ENCODE measurements at places on chromosomes 6 and 20. TPM values are rescaled to one million over a fixed set of nuclear protein-coding genes. Genes with fewer than 3 reads are reported as not detected.
A peak's percentile ranks its signal among the peaks of the same experiment; 100 is the strongest.

GRCh38 chr20:49171909-49172308 lies 16.2 kb downstream of the STAU1 start:
- peaks cover 10% of the 10 kb centered on the region for H3K36me3 ChIP-seq
- H3K4me3 ChIP-seq, result no peak overlapping the region
- no peak for DNase-seq
- H3K27me3 ChIP-seq, result no peaks in the 10 kb centered on the region

DNA sequence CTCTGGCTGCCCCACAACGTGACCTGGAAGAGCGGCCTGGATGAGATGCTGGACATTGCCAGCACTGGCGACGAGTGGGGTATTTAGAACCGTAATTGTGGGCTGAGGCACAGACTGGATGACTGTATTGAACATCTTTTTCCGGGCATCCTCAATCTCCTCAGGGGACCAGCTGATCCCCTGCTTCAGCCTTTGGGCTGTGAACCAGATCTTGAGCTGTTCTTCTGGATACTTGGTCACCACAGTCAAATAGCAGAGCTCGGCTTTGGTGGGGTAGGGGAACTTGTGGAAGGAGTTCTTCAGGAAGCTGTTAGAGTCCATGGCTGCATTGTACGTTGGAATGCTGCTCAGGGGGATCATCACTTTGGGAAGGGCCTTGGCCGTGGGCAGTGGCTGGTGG lies 66.3 kb downstream of the PLCG1 start:
- H3K36me3 ChIP-seq, result peaks cover 22% of the 10 kb centered on the region
- H3K27ac ChIP-seq, result no peak overlapping the region
- H3K27me3 ChIP-seq, result no peaks in the 10 kb centered on the region
- H3K4me1 ChIP-seq, result no peaks in the 10 kb centered on the region
- DNase-seq, result no peak

- H3K27ac ChIP-seq, result no peak overlapping the region
- no peaks in the 10 kb centered on the region for H3K36me3 ChIP-seq
- no peaks in the 10 kb centered on the region for H3K27me3 ChIP-seq
- no peak for DNase-seq
These were observed 825.5 kb upstream of the MANEA start for GRCh38 chr6:94751641-94752329.

DNA sequence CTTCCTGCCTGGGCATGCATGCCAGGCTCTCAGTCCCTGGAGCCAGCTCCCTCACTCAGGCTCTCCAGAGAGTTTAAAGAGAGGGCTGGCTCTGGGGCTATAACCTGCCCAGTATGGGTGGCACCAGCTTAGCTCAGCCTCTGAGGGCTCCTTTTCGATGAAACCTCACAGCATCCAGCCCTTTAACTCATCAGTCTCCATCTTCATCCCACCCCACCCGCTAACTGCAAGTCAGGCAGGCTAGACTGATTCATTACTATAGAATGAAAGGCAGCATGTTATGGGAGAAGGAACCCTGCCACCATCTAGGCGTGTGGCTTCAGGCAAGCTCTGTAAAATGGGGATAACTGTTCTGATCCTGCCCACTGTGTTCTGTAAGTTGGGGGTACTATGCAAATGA lies 53.5 kb downstream of the RAB44 start:
- DNase-seq, result no peak
- H3K27ac ChIP-seq, result no peak overlapping the region
- no peaks in the 10 kb centered on the region for H3K27me3 ChIP-seq

- no peak for DNase-seq
- H3K27ac ChIP-seq, result no peak overlapping the region
- H3K36me3 ChIP-seq, result no peaks in the 10 kb centered on the region
- no peaks in the 10 kb centered on the region for H3K27me3 ChIP-seq
These were observed 85.3 kb downstream of the NKAIN2 start for GRCh38 chr6:123888771-123889513.

DNA sequence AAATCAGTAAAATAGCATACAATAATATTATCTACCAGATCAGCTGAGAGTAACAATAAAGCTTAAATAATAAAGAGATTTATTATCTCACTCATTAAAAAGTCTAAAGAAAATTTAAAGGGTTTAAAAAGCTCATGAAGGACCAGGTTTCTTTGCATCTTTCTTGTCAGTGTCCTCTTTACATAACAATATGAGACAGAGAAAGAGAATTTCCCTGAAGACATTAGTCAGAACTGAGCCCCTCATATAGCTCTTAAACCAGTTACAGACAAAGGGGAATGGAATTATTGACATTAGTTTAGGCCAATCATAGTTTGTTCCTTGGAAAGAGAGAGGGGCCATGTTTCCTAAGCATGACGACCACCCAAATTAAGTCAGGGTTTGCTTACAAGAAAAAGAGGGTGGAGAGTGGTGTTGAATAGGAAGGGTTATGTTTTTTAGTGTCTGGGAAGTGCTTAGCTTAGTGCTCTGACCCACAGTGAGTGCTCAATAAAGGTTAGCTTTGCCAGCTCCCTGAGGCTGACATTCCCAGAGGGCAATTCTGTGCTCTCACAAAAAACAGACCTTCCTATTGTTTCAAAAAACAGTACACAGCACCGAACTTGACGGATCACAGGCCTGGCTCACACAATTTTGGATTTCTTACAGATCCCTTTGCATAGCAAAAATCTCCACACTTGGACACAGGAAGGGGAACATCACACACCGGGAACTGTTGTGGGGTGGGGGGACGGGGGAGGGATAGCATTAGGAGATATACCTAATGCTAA lies 3.6 kb upstream of the PLCB1 start:
- no peaks in the 10 kb centered on the region for H3K27me3 ChIP-seq
- no peak overlapping the region for H3K27ac ChIP-seq
- no peak for DNase-seq

DNA sequence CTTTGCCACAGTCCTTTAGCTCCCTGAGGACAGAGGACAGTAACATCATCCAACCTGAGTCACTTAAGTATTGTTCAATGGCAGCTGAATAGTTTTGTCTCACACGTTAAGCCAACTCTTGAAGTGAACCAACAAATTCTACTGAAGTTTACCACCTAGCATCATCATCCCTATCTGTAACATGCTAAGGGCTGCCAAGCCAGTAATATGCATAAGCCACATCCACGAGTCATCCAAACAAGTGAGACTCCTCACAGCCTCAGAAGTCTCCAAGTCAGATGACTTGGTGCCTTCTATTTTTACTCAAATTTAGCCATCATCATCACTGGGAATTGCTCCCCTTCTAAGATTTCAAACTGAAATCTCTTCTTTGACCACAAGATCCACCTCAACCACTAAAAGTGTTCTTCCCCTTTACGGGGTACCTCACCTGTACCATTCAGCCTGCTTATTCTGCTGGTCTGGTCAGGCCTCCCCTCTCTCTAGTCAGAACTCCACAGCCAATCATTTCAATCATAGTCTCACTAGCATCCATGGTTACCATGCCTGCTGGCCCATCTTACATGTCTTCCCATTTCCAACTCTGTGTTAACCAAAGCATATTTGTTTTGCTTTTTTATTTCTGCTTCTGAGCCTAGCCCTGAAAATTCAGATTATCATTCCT lies 73.7 kb downstream of the DTNBP1 start:
- no peaks in the 10 kb centered on the region for H3K4me1 ChIP-seq
- no peak for DNase-seq
- no peaks in the 10 kb centered on the region for H3K27me3 ChIP-seq
- no peak overlapping the region for H3K4me3 ChIP-seq
- H3K36me3 ChIP-seq, result no peaks in the 10 kb centered on the region
- no peak overlapping the region for H3K27ac ChIP-seq

DNA sequence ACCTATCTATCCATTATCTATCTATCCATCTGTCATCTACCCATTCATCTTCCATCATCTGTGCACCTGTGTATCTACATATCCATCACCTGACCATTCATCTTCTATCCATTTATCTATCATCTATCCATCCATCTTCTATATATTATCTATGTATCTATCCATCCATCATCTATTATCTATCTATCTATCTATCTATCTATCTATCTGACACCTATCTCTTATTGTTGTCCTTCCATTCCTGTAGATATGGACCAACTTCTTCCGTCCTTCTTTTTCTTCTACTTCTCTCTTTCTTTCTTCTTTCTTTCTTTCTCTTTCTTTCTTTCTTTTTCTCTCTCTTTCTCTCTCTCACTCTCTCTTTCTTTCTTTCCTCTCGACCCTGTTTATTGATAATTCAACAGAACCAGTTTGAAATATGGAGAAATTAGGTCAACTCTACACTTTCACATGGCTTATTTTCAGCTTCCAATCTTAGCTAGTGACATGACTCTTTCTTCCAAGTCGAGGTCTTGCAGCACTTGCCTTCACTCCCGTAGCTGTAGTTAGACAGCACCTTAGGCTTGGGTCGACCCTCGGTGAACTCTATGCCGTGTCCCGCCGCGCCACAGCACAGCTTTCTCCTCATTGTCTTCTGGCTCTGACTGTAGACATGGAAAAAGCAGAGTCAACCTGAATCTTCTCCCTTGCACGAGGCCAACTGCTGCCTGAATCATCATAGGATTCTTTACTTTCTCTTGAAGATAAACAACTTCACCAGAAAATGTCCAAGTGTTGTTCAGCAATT lies 110.4 kb upstream of the EXOC2 start:
- H3K27ac ChIP-seq, result no peak overlapping the region
- H3K27me3 ChIP-seq, result peaks cover 40% of the 10 kb centered on the region
- no peak overlapping the region for H3K4me3 ChIP-seq
- H3K36me3 ChIP-seq, result no peaks in the 10 kb centered on the region
- no peak for DNase-seq

- H3K4me3 ChIP-seq, result no peak overlapping the region
- peaks cover 14% of the 10 kb centered on the region for H3K27me3 ChIP-seq
- H3K27ac ChIP-seq, result no peak overlapping the region
- DNase-seq, result no peak
- H3K4me1 ChIP-seq, result no peaks in the 10 kb centered on the region
- H3K36me3 ChIP-seq, result no peaks in the 10 kb centered on the region
These were observed 22.5 kb upstream of the TAGAP start for GRCh38 chr6:159067334-159067733.

DNA sequence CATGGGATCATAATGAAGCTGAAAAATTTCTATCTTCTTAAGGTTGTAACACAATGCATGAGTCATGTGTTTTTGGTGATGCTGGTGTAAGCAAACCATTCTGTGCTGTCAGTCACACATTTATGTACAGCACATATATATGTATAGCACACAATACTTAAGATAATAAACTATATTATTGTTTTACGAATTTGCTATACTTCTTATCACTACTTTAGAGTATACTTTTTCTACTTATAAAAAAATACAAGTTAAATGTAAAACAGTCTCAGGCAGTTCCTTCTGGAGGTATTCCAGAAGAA lies 920.1 kb upstream of the FLRT3 start:
- H3K27ac ChIP-seq, result no peak overlapping the region
- H3K36me3 ChIP-seq, result no peaks in the 10 kb centered on the region
- no peaks in the 10 kb centered on the region for H3K27me3 ChIP-seq
- no peak for DNase-seq
- no peaks in the 10 kb centered on the region for H3K4me1 ChIP-seq

DNA sequence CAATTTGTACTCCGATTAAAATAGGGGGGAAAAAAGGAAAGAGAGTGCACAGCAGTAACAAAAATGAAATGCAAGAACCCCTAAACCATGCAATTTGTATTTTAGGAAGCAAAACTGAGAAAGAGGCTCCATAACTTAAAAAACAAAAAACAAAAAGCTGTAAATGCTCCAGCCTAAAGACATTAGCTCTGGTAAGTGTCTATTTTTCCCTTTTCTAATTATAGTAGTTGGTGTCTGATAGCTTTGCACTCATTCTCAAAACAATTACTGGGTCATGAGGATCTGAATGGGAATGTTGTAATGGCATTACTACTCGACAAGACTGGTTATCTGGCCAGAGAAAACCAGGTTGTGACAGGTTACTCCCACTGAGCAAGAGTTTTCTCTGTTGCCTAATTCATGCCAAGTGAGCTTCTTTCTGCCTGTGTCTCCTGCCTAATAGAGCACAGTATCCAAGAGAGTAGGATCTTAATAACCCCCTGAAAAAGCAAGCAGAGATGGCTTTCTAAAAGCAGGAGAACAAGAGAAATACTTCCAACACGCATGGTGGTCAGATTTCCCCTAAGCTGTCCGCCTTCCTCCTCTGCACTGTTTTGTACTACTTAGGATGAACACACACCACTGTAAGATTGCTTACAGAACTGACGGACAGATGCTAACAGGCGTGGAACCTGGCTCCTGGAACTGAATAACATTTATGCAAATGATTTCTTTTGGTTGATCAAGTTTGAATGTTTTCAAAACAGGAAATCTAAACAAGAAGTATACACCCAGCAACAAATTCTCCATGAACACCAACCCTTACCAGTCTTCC lies 86.4 kb downstream of the FKBP5 start:
- DNase-seq, result peak; percentile 24
- peak overlapping the region; percentile 88 for H3K27ac ChIP-seq
- H3K4me3 ChIP-seq, result peak overlapping the region; percentile 32
- H3K27me3 ChIP-seq, result no peaks in the 10 kb centered on the region

GRCh38 chr6:135464634-135465033 lies 32.9 kb downstream of the AHI1 start:
- H3K27ac ChIP-seq, result no peak overlapping the region
- H3K4me3 ChIP-seq, result no peak overlapping the region
- peaks cover 30% of the 10 kb centered on the region for H3K36me3 ChIP-seq
- no peak for DNase-seq
- no peaks in the 10 kb centered on the region for H3K27me3 ChIP-seq

Gene TDP2
- 20.0 TPM for polyA plus RNA-seq

Gene LPA
- polyA plus RNA-seq, result not detected

Gene OPN5
- polyA plus RNA-seq, result not detected

Gene MAN1A1
- 28.0 TPM for polyA plus RNA-seq
